ENCODE measurements at places on chromosomes 11 and 22.

DNA sequence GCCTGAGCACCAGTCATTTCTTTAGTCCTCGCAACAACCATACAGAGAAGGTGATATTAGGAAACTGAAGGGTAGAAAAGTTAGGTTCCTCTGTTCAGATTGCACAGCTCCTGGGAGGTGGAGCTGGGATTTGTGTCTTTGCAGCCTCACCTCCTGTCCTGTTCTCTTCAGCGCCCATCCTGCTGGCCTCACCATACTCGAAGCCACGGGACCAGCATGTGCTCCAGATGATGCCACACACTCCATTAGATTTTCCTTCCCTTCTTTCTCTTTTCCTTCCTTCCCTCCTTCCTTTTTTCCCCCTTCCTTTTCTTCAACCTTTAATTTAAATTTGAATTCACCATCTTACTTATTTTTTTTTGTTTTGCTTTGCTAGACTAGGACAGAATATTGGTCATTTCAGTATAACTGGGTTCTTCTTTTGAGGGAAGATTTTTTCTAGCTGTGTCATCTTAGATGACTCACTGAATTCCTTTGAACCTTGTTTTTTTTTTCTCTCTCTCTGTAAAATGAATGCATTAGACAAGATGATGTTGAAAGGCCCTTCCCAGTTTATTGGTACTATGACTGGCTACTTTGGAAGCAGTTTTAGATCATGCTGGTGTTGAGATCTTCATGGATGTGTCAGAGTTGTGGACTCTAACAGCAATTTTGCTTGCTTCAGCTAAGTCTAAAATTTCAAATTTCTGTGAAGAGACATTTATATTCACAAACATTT lies 662.5 kb upstream of the TENM4 start:
- DNase-seq = no peak

DNA sequence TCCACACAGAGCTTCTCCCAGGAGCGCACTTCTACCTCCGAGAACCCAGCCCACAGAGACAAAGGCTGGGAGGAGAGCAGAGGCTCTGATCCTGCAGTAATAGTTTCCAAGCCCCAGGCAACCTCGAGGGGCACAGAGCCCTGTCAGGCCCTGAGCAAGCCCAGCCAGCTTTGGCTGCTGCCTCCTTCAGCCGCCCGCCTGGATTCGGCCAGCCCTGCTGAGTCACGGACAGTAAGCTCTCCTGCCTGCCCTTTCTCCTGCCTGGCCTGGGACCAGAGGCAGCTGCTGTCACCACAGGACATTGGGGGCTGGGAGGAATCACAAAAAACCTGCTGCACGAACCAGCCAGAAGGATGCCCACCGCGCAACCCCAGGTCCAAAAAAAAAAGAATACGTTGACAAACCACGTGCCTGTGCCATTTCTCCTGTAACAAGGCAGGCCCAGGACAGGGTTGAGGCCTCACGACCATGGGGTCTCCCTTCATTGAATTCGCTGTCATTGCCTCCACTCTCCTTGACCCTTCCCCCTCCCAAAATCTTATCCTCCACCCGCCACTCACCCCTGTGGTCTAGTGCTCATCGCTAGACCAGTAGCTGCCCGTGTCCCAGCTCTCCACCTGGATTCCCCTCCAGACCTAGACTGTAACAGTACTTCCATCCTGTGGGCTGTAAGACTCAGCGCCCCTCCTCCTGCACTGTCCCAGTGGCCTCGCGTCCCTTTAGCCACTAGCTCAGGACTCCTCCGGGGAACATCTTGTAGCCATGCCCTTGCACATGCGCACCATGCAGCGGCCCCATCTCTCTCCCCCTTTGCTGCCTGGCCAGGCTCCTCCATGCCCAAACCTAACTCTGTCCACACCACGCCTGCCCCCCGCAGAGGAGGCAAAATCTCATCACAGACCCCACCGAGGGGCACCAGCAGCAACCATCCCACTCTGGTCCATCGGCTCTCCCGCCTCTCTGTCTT lies 7.4 kb upstream of the SLC22A12 start:
- no peak for DNase-seq

DNA sequence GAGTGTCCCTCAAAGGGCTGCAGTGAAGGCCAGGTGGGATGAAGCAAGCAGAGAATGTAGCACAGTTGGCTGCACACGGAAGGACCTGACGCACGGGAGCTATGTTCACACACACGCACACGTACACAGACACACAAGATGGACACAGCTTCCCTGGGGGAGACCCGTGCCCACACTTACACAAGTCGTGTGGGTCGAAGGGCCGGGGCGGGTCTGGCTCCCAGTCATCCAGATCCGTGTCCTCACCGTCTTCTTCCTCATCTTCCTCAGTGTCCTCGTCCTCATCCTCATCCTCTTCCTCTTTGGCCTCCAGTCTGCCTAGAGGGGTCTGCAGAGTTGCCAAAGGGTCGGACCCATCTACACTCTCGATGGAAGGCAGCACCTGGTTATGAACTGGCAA lies 51.6 kb upstream of the NFRKB start:
- DNase-seq = no peak

- no peak for DNase-seq
Measured at GRCh38 chr11:45475173-45475572, 189.0 kb upstream of the SYT13 start.

DNA sequence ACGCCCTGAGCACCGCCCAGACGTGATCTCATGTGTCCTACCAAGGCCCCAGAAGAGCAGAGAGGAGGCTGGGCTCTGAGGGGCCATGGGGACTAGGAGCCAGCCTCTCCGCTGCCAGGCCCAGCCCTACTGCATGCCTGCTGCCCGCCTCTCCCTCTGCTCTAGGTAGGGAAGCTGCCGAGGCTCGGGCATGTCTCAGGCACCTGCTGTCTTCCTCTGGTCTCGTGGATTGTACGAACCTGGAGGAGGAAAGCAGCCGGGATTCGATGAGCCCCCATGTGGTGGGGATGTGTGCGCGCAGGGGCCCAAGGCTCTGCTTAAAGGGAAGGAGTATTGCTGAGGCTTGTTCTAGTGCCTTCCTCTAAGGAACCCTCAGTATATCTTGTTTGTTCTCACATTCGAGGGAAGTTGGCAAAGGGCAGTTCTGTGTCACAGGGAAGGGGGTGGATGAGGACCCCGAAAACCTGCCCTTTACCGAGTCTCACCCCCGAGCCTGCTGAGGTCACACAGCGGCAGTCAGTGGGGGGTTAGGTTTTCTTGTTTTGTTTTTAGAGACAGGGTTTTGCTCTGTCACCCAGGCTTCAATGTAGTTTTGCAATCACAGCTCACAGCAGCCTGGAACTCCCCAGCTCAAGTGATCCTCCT lies 21.2 kb downstream of the DAGLA start:
- no peak for DNase-seq

DNA sequence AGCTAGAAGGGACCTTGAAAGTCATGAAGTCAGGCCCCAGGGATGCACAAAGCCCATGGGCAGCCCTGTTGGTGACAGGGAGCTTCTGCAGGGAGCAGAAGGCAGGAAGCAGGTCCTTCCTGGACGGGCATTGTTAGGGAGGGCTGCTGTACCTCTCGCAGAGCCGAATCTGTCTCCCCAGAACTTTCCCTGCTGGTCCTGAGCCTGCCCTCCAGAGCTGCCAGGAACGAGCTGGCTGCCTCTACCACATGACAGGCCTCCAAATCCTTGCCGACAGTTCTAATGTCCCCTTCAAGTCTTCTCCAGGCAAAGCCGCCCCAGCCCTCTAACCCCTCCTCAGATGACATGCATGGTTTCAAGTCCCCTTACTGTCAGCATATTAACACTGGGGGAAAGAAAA lies 20.1 kb downstream of the SYT7 start:
- no peak for DNase-seq

GRCh38 chr11:1729692-1730011 lies 20.7 kb downstream of the IFITM10 start:
- DNase-seq = no peak

GRCh38 chr11:80899381-80899780 lies 1458.6 kb upstream of the TENM4 start:
- no peak for DNase-seq

GRCh38 chr11:125263268-125263790 lies 98.8 kb downstream of the PKNOX2 start:
- DNase-seq = peak; percentile 95

DNA sequence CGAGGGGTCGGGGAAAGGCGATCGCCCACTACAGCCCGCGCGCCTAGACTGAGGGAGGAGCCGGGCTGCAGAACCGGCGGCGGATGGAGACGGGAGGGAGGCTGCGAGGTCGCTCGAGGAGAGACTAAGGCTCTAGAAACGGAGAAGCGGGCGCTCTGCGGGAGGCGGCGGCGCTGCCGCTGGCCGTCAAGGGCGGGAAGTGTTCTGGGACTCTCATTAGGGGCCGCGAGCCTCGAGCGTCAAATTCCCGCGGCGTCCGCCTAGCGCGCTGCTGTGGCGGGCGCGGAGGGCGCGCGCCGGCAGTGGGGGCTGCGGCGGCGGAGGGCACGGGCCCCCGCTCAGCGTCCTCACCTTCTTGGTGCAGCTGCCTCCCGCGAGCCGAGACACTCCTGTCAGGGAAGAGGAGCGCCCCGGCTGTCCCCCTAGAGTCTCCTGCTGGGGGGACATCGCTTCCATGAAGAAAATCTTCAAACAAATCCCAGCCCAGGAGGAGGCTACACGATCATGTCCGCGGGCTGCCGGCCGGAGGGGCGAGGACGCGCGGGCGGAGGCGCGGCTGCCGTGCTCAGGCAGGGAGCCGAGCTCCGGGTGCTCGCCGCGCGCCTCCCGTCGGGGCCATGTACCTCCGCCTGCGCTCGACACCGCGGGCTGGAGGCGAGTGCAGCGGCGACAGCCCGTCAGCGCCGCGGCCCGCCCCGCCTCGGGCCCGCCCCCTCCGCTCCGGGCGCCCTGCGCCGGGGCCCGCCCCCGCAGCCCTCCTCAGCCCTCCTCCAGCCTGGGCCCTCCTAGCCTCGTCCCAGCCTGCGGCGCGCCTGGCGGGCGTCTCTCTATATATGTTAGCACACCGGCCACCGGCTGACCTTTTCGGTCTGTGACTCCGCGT lies at the start of gene ARHGAP20:
TSS of gene ARHGAP20 (minus strand) at position 662 of the 883 bp plus-strand sequence. CDS start at position 456, 206 bp downstream.
- no peak for DNase-seq

GRCh38 chr11:102614485-102614884 lies 10.6 kb downstream of the MMP20 start:
- DNase-seq = no peak

GRCh38 chr11:83778596-83778995 lies 492.4 kb upstream of the CCDC90B start:
- DNase-seq = no peak

- DNase-seq = no peak
Measured at GRCh38 chr11:111735262-111736116, 30.7 kb downstream of the PPP2R1B start.

- no peak for DNase-seq
Measured at GRCh38 chr11:70109006-70109405, 30.9 kb downstream of the ANO1 start.

DNA sequence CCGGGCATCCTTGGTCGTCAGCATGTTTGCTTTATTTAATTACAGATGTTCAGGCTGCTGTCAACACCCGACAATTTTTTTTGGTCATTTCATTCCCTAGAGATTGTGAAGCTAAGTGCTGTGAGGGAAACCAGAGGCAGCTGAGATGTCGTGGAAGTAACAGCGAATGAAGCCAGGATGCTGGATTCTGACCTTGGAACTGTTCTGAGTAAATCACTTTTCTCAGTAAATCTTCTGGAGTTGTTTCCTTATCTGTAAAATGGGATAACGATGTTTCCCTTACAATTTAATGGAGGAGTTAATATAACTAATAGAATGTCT lies 390 bp upstream of the CKAP5 start:
- DNase-seq = no peak

GRCh38 chr22:43851979-43852307 lies 10.4 kb downstream of the SULT4A1 start:
- DNase-seq = no peak

GRCh38 chr11:5818245-5818886 lies 9.6 kb downstream of the OR52N2 start:
- DNase-seq = no peak

DNA sequence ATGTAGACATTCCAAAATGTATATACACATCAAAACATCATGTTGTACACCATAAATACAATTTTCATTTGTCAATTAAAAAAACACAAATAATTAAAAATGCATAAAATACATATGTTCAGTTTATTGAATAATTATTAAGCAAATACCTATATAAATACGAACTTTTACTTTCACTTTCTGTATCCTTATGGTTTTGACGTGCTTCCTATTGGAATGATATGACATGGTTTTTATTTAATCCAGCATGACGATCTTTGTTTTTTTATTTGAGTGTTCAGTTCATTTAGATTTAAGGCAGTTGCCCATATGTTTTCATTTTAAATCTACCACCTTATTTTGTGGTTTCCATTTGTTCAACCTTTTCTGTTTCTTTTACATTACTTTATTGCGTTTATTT lies 198.3 kb upstream of the PLET1 start:
- DNase-seq = no peak

- DNase-seq = no peak
Measured at GRCh38 chr11:47955061-47955755, 25.2 kb upstream of the PTPRJ start.

GRCh38 chr22:35684270-35684700 lies 33.4 kb upstream of the APOL5 start:
- no peak for DNase-seq

DNA sequence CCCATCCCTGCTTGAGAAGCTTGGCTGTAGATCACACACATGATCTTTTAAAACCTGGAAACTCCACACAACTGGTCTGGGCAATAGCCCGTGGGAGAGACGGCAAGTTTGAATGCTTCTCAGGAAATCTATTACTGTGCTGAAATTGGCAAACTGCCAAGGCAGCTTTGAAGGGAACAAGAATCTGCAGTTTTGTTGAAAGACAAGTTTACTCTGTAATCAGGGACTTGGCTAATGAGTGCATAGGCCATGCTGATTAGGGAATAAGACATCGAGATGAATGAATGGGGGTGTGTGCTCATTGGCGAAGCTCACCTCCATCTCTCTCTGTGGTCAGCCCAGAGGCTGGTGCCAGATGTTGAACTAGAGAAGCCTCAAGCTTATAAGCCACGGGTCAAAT lies 218.8 kb downstream of the HIPK3 start:
- DNase-seq = no peak

GRCh38 chr11:2731130-2732125 lies 31.6 kb upstream of the KCNQ1OT1 start:
- DNase-seq = no peak

DNA sequence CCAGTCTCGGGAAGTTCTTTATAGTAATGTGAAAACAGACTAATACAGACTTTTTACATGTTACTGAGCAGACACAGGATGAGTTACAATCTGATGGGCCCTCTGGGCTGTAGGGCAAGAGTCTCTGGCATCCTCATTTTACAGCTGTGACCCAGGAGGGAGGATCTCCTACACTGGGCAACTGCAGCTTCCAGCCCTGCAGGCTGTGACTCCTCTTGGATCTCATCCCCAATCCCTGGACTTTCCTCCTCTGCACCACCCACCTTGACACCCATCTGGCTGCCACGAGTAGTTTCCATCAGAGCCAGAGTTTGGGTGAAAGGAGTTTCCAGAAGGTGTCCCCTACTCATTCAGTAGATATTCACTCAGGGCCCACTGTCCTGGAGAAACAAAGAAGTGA lies 48.9 kb upstream of the MYEOV start:
- no peak for DNase-seq

DNA sequence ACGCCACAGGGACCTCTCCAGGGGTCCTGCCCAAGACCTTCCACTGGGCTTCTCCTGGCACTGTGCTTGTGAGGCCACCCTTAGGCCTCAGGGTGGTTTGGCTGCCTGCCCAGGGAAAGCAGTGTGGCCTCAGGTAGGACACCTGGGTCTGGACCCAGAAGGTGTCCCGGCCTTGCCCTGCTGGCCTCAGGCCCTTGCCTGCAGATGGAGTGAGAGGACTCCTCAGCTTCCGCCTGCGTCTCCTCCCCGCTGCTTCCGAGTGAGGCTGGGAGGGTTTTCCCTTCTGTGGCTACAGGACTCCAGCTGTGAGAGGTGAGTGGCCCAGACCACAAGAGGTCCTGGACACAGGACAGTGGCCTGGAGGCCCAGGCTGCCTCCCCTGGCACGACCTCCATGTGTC lies 60.4 kb downstream of the WNT7B start:
- DNase-seq = no peak
